ENCODE measurements at places on chromosomes 2 and 18.
A peak's percentile ranks its signal among the peaks of the same experiment; 100 is the strongest.

- no peak for DNase-seq
Measured at GRCh38 chr2:22904126-22904684, 480.8 kb upstream of the KLHL29 start.

GRCh38 chr2:1742681-1743395 lies 1.5 kb downstream of the PXDN start:
- peak; percentile 27 for DNase-seq

GRCh38 chr2:149021761-149022160 lies 16.7 kb upstream of the LYPD6B start:
- no peak for DNase-seq

DNA sequence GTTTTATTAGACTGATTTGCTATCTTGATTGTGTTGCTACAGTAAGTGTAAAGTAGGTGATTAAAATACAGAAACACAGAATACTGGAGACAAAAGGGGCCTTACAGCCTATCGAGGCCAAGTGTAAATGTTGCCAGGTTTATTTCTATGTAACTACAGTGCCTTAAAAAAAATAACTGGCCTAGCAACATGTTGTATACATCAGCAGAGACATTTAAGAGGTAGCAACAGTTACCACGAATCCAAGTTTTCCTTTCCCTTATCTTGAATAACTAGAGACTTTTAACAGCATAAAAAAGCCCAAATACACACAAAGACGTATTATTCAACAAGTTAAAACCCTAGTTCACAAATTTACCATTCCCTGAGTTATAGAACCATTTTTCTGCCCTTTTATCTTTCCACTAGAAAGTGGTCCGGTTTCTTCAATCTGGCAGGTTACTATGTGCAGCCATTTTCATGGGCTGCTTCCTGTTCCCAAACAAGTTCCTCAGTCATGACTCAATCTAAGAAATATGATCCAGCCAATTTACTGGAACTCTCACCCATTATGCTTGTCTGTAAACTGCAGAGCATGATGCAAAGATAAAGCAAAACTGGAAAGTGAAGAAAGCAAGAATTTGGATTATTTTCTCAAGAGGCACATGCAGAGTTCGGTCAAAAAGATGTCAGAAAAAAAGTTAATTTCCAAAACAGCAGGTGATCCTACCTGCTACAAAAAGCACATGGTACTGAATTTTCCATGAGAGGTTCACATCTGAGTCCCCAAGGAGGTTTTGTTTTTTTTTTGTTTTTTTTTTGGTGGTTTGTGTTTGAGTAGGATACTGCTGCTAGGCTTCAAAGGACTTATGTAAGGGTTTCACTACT lies 22.2 kb downstream of the NFE2L2 start:
- DNase-seq: peak; percentile 19

- DNase-seq: no peak
Measured at GRCh38 chr2:151840216-151841046, 12.2 kb upstream of the ARL5A start.

DNA sequence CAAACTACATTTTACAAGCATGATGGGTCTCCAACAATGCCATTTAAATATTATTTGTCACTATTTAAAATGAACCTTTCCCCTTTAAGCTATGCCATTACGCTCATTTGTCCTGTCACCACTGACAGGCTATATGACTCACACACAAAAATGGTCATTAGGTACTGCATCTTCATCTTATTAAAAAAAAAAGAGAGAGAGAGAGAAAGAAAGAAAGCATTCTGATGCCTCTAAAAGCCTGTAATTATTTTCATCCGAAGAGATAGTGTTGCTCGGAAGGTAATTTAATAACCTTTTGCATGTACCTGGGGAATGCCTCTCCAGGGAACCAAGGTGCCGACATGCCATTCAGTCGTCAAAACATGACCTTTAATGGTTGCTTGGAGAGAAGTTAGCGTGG lies 226.7 kb downstream of the ARHGAP15 start:
- no peak for DNase-seq

- no peak for DNase-seq
Measured at GRCh38 chr2:239569401-239570090, 168.7 kb upstream of the HDAC4 start.

- DNase-seq: no peak
Measured at GRCh38 chr2:106158871-106159270, 35.2 kb downstream of the UXS1 start.

DNA sequence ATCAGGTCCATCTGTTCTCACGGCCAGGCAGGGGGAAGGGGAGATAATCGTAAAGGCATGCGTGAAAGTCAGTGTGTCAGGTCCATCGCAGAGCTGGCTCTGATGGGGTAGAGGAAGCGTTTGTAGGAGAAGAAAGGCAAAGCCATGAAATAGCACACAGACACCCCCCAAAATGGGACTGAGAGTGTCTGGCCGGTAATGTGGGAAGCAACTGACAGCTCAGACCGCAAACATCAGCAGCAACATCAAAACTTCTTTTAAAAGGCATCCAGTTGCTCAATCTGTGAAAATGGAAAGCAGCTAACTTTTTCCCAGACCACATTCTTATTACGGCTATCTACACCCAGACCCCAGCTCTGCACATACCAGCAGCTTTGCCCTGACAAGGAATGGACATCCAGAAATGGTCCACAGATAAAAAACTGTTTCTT lies 232.6 kb downstream of the EN1 start:
- DNase-seq: no peak

DNA sequence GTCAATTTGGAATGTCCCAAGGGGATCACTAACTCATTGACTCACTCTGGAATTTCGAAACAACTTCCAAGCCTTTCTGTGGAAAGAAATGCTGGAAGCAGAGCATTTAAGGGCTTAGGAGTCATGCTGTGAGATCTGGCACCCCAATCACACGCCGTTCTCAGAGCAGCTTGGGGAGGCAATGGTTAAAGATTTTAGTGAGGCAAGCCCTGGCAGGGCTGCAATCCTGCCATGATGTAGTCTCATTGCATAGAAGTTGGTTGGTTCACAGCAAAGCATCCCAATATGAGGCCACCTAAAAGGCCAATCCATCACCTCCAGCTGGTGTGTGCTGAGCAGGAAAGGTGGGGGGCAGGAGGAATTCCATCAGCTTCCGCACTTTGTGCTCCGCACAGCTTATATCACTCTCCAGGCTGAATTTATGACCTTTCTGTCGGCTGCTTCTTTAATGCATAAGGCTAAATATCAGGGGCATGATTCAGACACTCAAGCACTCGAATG lies 1043.9 kb upstream of the POU3F3 start:
- no peak for DNase-seq

DNA sequence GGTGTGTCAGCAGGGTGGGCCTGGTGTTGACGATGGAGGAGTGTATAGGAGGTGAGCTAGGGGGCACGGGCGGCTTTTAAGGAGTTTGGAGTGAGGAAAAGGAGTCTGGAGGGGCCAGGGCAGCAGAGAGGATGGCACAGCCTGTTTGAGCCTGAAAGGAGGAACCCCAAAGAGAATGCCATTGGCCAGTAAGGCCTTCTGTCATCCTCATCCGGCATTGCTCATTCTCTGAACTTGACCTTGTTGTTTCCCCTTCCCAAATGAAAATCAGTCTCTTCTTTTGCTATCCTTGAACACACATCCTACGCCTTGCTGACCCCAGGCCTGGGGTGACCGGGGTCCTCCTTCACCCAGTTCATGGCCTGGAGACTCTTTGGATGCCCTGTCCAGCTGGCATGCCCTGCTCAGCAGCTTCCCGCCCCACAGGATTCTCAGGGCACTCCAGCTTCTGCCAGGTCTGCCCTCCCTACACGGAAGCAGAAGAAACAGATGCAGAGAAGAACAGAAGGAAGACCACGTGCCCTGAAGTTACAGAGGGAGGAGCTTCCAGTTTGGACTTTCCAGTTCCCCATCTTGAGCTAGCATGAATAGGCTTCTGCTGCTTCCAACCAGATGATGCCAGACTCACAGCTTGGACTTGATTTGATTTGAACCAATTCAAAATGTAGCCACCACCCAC lies 20.5 kb upstream of the KIF3C start:
- peak; percentile 21 for DNase-seq

GRCh38 chr18:21265971-21266673 lies 24.1 kb downstream of the GREB1L start:
- no peak for DNase-seq

- no peak for DNase-seq
Measured at GRCh38 chr18:35964319-35964718, 8.2 kb upstream of the RMP24 start.

- peak; percentile 43 for DNase-seq
Measured at GRCh38 chr18:39453882-39454281, 1888.3 kb upstream of the CELF4 start.

- no peak for DNase-seq
Measured at GRCh38 chr2:163505281-163505680, 230.5 kb downstream of the FIGN start.

- DNase-seq: no peak
Measured at GRCh38 chr2:237408335-237409000, 5.5 kb downstream of the COL6A3 start.

- DNase-seq: peak; percentile 23
Measured at GRCh38 chr18:22846088-22846683, 86.9 kb upstream of the RBBP8 start.

DNA sequence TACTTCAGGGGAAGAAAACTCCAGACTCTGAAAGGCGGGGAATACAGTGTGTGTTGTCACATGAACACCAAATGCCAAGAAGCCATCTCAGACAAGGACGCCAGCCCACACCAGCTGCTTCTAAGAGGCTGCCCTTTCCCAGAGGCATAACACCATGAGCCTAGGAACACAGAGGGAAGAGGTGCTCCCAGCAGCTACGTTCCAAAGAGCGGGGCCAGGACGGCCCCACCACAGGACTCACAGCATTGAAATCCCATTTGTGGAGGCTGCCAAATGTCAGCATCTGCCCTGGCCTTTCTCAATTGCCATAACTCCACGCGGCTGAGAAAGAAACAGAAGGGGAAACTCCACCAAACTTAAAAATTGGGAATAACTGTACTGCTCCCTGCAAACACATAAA lies 20.1 kb upstream of the ID2 start:
- no peak for DNase-seq

GRCh38 chr2:63734510-63734909 lies 107.2 kb upstream of the UGP2 start:
- DNase-seq: no peak

DNA sequence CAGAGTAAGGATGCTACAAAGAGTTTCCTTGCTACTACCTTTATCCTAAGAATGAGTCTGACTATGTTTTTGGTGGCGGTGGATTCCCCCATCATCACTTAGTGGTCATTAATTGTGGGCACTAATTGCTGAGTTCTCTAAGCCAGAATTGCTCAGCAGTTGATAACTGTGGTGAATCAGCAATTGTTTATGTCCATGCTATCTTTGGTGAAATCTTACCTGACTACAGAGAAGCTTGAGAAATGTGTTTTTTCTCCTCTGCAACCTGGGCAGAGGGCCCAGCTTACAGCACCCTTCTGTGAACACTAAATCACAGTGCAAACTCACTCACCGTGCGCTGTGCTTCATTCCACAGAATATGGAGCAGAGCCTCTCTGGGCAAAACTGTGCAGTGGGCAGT lies 683.6 kb downstream of the CNTNAP5 start:
- DNase-seq: no peak

- no peak for DNase-seq
Measured at GRCh38 chr2:144526831-144527230, 6.9 kb upstream of the ZEB2 start.

DNA sequence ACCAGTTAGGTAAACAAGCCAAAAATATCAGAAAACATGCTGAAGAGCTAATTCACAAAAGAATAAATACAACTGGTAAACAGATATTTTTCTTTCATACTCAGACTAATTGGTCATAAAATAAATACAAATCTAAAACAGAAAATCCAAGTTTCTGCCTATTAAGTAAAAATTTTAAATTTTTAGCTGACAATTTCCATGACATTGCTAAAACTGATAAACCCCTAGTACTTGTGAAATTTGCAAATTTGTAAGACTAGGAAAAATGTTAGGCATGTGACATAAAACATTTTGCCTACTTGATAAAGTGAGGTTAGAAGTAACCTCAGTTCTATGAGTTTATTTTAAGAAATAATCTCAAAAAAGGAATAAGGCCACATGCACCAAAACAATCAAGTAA lies 356.1 kb downstream of the LRATD1 start:
- DNase-seq: no peak

GRCh38 chr2:229943171-229943570 lies 20.9 kb downstream of the FBXO36 start:
- no peak for DNase-seq

Measured in midbrain (tissue), 1 donor.